ENCODE measurements at places on chromosomes 1 and 21.

GRCh38 chr1:46180082-46180616, 3.9 kb upstream of the P3R3URF start:
- no peak for DNase-seq

DNA sequence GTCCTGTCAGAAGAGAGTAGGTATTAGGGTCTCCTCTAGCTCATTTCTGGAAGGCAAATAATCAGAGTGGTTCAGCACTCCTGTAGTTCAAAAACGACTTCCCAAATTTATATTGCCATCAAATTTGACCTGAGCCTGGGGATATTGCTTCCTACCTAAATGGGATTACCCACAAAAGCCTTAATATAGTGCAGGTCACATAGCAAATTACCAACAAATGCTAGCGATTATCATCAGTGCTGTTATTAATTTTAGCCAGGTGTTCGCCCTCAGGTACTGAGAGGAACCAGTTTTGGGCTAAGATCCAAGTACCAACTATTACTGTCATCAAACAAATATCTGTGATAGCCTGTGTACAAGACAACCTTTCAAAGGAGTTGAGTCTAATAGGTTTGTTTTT, 661.8 kb upstream of the PTBP2 start:
- DNase-seq = no peak

GRCh38 chr21:44063151-44063912, 43.9 kb upstream of the PWP2 start:
- no peak for DNase-seq

GRCh38 chr1:247435030-247435758, 19.2 kb downstream of the NLRP3 start:
- DNase-seq = no peak

DNA sequence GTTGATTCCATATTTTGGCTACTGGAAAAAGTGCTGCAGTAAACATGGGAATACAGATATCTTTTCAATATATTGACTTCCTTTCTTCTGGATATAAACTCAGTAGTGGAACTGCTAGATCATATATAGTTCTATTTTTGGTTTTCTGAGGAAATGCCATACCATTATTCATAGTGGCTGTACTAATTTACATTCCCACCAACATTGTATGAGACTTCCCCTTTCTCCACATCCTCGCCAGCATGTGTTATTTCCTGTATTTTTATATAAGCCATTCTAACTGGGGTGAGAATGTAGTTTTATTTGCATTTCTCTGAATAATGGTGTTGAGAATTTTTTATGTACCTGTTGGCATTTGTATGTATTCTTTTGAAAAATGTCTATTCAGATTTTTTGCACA, 385.2 kb downstream of the NUF2 start:
- DNase-seq = no peak

DNA sequence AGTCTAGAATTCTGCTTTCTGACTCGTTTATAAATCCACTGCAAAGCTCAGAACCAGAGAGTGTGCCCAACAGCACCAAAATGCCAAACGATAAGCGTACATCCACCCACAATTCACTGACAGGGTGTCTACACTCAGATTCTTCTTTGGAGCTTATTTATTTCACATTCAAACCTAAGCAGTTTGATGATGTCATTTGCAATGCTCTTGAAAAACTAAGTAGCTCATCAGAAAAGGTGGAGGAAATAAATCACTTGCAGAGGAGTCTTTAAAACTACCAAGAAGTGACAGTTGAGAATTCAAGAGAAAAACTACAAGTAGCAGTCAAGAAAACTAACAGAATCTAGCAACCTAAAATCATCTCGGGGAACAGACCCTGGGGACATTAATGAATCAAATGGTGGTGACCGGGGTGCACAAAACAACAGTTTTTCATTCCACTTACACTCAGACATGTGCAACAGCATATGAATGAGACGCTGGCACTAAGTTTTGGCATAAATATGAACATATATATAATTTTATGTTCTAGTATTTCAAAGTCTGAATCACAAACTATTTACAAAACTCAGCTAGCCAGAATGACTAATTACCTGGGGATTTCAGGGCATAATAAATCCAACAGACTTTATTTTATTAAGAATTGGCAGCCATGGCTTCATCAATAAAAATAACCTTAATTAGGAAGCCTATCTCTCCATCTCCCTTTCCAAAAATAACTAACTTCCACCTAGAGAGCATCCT, 119.4 kb downstream of the SIPA1L2 start:
- DNase-seq = no peak

DNA sequence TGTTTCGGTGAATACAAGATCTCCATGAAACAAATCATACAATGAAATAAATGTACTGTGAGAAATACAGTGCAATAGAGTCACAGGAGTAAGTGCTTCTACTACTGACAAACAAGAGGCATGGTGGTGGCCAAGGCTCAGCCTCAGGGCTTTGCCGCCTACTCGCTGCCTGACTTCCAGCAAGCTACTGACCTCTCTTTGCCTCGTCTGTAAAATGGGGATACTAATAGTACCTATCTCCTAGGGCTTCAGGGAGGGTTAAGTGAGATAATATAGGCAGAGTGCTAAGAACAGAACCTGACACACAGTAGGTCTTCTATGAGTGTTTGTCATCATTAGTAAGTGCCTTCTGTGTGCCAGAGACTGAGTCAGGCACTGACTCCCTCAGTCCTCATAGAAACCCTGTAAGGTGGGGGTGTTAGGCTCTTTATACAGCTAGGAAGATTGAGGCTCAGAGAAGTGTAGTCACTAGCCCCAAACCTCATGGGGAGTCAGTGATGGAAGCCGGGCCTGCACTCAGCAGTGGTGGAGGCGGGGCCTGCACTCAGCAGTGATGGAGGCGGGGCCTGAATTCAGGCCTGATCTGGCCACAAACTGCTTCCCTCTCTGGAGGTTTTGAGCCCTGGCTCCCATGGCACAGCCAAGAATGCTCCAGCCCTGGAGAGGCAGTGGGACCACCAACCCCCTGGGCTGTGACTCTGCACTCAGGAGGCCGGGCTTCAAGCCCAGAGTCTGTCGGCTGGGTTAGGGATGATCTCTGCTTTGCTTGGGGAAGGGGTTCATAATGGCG, 6.8 kb downstream of the BSND start:
- no peak for DNase-seq

- DNase-seq = no peak
Measured at GRCh38 chr1:15031251-15031933, 122.2 kb upstream of the TMEM51 start.

- DNase-seq = no peak
Measured at GRCh38 chr1:207910591-207911354, at the start of gene CD34. Gene CD34, minus strand, starts transcription at chr1:207911125. Its CDS starts 45 bp downstream, at chr1:207911080.

- DNase-seq = no peak
Measured at GRCh38 chr1:228079013-228079412, 3.5 kb upstream of the ARF1 start.

GRCh38 chr21:46069719-46070279, 28.1 kb upstream of the COL6A2 start:
- no peak for DNase-seq

GRCh38 chr1:43499898-43500297, 30.8 kb upstream of the PTPRF start:
- no peak for DNase-seq

DNA sequence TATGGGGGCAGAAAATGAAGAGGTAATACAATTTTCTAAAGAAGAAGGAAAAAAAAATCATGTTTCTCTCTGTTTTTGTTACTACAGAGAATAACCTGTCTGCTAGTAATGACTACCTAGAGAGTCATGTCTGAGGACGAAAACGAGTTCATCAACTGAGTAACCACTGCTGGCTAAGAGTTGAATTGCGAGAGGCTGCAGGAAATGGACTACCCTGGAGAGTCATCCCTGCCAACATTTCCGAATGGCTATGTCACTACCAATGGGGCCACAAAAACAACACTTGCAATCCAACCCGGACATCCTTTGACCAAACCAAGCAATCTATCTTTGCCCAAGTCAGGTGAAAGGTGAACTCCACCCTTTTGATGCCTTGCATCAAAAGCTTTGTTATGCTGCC, 120.6 kb downstream of the FCRL5 start:
- no peak for DNase-seq

GRCh38 chr1:36956570-36956969, 77.7 kb downstream of the GRIK3 start:
- no peak for DNase-seq

- DNase-seq = no peak
Measured at GRCh38 chr1:205315008-205315618, 6.4 kb downstream of the NUAK2 start.

GRCh38 chr1:33380811-33381210, 50.1 kb downstream of the PHC2 start:
- no peak for DNase-seq

GRCh38 chr21:15256996-15257395, 192.2 kb upstream of the NRIP1 start:
- DNase-seq = no peak

- DNase-seq = no peak
Measured at GRCh38 chr1:8426996-8427395, 109.1 kb downstream of the SLC45A1 start.

GRCh38 chr1:11053758-11054137, 6.1 kb downstream of the SRM start:
- no peak for DNase-seq

- no peak for DNase-seq
Measured at GRCh38 chr1:29017975-29018712, 103.8 kb downstream of the EPB41 start.

GRCh38 chr1:228937851-228938536, 202.7 kb downstream of the RHOU start:
- DNase-seq = no peak

DNA sequence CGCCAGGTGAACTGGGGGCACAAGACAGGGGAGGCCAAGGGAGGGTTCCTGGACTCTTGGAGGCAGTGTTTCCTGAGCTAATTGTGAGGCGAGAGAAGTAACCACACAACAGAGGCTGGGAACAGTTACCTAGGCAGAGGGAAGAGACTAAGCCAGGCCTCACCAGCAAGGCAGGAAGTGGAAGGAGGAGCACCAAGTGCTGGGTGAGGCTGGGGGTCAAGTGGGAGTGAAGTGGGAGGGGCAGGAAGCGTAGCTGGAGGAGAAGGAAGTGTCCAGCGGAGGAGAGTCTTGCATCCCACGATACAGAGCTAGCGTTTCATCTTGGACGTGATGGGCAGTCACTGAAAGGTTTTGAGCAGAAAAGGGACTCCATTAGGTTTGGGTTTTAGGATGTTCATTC, 48.3 kb upstream of the CAPZB start:
- no peak for DNase-seq

DNA sequence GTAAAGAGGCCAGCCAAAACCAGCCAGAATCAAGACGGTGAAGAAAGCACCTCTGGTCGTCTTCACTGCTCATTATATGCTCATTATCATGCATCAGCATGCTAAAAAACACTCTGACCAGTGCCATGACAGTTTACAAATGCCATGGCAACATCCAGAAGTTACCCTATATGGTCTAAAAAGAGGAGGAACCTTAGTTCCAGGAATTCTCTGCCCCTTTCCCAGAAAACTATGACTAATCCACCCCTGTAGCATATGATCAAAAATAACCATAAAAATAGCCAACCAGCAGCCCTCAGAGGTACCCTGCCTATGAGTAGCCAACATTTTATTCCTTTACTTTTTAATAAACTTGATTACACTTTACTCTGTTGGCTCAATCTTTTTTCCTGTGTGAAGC, 34.2 kb upstream of the PBX1 start:
- no peak for DNase-seq

GRCh38 chr1:108610073-108610472, 50.2 kb downstream of the EEIG2 start:
- DNase-seq = no peak

DNA sequence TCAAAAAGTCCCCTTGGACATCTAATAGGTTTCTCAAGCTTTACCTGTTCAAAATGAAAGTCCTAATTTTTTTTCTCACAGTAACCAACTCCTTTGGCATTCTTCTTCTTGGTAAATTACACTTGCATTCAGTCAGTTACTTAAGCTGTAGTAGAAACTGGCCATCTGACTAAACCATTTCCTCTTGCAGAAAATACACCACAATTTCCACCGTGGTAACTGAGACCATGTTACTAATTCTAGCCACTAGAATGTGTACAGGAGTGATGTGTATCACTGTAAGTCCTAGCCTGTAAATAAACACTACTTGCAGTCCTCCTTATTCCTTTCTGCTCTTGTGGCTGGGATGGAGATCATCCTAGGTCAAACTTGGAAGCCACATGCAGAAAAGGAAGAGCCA, 965.4 kb upstream of the TMPRSS15 start:
- no peak for DNase-seq

DNA sequence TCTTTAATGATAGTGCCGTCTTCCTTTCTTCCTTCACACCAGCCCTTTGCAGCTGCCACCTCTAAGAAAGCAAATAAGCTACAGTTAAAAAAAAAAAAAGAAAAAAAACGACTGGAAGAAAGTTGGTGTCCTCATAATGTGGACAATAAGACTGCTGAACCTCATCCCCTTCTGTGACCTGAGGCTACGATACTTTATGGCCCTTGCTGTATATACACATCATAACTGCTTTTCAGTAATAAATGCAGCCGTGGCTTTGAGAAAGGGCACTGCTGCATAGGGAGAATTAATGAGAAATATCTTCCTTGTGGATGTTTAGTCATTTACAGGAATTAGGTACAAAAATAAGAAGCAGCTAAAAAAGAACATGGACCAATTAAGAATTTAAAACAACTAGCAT, 333.8 kb upstream of the ADGRL2 start:
- no peak for DNase-seq

DNA sequence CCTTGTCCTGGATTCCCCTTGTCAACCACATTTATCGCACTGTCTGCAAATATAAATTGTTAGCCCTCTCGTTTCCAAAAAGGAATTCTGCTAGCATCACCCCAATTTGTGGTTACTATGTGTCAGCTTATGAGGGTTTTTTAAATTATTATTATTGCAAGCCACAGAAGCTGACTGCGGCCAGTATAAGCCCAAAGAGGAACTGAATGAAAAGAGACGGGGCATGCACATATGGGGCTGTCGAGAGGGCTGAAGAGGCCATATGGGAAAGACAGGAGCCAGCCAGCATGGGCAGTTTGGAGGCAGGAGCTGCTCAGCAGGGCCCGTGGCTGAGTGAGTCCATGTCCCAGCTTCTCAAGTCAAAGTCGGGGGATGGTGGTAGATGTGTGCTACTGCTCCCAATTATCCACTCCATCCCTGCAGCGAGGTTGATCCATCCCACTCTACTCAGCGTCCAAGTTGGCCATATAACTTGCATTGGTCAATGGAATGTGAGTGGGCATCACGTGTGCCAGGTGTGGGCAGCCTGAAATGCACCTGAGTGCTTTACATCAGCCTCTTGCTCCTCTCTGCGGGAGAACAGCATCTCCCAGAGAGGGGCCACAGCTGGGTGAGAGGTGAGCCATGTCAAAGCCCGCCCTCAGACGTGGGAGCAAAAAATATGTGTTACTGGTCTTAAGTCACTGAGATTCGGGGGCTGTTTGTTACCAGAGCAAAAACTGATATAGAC, 37.6 kb upstream of the LDLRAP1 start:
- DNase-seq = no peak

- no peak for DNase-seq
Measured at GRCh38 chr1:234918961-234919761, 209.5 kb downstream of the TOMM20 start.

- no peak for DNase-seq
Measured at GRCh38 chr1:56833088-56833487, 13.9 kb upstream of the FYB2 start.

GRCh38 chr1:92244376-92244775, 26.7 kb downstream of the C1orf146 start:
- no peak for DNase-seq

All from H54 (cell line).